ENCODE measurements at places on chromosomes 12 and 14.

DNA sequence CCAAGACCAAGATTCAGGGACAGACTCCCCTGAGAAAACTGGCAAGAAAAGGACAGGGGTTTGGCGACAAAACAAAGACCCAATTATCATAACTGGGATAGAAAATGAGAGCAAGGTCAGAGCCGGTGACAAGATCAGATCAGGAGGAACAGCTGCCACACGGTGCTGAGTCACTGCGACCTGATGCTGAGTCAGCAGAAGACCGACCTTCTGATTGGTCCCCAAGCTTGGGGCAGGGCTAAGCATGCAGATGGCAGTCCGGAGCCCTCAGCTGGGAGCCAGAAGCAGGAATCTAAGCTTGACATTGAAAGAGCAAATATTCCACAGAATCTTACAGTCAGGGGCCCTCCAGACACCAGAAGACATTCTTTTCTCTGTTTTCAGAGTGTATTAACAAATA is 19.1 kb upstream of the ARMH4 start:
- no peak for DNase-seq

DNA sequence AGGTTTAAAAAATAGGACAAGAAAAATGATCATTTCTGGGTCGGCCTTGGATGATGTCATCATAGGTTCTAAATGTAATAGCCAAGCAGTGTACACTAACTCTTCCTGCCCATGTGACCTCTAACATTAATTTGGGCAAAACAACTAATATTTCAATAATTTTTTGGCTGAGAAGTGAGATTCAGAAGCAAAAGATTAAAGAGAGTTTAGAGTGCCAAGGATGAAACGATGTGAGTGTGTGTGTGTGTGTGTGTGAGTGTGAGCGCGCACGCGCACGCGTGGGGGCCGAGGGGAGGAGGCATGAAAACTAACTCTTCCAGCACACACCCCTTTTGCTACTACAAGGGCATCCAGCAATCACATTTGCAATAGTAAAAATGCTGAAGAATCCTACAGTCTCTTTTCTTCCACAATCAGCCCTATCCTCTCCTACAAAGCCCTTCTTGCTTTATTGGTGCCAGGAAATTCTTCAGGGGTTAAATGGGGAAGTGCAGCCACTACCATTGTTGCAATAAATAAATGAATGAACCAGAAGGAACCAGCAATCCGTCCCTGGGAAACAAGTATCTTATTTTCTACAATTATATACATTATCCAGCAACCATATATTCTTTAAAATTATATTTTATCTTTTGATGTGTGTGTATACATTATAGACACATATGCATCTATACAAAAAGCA is 52.9 kb downstream of the PEBP1 start:
- DNase-seq: peak; percentile 63

GRCh38 chr14:105817971-105818711 is 291.8 kb downstream of the TMEM121 start:
- no peak for DNase-seq

DNA sequence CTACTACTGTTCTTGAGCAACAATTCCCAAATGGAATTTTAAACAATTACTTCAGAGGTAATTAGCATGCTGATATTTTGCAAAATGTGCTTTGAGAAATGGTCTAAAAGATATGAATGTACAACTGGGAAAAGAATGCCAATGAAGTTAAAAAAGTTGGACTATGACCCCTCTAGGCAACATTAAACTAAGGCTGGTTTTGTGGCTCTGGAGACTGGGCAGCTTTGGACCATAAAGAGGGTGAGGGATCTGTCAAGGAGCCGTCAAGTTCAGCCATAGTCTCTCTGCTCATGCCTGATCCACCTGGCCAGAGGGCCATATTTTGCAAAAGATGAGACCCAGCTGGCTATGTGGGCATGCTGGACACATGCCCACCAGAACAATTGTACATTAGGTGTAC is 38.8 kb downstream of the CMAS start:
- DNase-seq: no peak

DNA sequence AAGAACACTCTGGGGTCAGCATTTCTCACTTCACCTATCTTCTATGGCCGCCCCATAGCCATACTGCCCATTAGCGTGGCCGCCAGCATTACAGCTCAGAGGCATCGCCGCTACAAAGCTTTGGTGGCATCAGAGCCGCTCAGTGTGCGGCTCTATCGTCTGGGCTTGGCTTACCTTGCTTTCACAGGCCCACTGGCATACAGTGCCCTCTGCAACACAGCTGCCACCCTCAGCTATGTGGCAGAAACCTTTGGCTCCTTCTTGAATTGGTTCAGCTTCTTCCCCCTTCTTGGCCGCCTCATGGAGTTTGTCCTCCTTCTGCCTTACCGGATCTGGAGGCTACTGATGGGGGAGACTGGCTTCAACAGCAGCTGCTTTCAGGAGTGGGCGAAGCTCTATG is 2.6 kb downstream of the DNAJC22 start:
- no peak for DNase-seq

- DNase-seq: no peak
Observed at GRCh38 chr12:53378724-53379388, 1.1 kb upstream of the SP1 start.

DNA sequence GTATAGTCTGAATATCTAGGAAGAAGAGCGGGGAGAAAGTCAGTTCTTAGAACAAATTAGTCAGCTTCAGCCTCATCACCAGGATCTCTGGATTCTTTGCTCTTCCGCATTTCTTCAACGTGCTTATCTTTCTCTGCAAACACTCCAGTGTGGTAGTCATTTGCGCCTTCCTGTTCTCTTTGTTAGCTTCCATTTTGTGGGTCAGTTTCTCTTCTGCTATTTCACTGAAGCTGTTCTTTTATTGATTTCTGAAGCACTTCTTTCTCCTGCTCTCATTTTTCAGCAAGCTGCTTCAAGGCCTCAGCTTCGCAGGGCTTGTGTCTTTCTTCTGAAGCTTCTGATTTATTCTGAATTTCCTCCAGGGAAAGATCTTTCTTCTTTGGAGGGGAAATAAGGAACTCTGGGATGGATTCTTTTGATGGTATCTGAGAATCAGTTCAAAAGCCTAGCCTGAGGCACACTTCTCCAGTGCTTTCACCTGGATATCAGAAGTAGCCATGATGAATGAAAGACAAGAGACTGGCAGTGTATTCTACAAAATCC is 13.5 kb downstream of the AMN1 start:
- no peak for DNase-seq

- peak; percentile 8 for DNase-seq
Observed at GRCh38 chr12:44015333-44015941, 179.6 kb downstream of the TMEM117 start.

GRCh38 chr12:88893801-88894200 is 313.5 kb upstream of the KITLG start:
- DNase-seq: no peak

- peak; percentile 47 for DNase-seq
Observed at GRCh38 chr12:121576851-121577391, 3.9 kb downstream of the KDM2B start.

GRCh38 chr12:5494343-5494742 is 62.4 kb downstream of the NTF3 start:
- DNase-seq: no peak

GRCh38 chr12:106248846-106249371 is 1.1 kb upstream of the CKAP4 start:
- no peak for DNase-seq

GRCh38 chr12:130770413-130771028 is 54.4 kb upstream of the RIMBP2 start:
- no peak for DNase-seq

GRCh38 chr14:24149302-24149969 is 2.1 kb downstream of the RNF31 start:
- DNase-seq: no peak

DNA sequence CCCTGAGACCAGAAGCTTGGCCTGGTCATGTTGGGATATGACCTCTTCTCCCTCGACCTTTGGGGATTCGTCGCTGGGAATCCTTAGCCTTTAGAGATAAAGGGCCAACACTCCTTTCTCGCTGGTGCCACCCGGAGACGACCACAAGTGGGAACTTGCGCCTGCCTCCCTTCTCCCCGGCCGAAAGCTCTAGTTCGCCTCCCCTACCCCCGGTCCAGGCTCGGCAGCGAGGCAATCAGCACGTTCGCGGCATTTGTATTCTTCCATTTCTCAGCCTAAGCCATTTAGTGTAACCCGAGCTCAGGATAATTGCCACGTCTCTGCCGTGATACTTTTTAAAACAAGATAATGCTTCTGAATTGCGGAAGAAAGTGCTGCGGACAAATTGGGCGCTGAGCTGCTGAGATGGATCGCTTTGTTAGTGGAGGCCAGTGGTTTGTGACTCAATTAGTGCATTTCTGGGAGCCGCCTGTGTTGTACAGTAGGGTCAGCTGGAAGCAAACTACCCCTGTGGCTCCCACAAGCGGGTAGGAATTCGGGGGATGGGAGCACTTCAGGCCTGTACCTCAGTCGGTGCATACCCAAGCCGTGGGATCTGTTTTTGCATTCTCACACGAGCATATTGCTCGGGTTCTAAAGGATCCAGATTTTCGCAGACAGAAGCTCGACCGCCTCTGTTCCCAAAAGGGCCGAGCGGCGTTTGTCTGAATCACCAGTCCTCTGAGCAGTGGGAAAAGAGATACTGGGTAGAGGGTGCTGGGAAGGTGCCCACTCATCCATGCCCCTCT is 6.8 kb upstream of the SIX1 start:
- peak; percentile 68 for DNase-seq

GRCh38 chr12:58883576-58884334 is 36.5 kb downstream of the LRIG3 start:
- no peak for DNase-seq

DNA sequence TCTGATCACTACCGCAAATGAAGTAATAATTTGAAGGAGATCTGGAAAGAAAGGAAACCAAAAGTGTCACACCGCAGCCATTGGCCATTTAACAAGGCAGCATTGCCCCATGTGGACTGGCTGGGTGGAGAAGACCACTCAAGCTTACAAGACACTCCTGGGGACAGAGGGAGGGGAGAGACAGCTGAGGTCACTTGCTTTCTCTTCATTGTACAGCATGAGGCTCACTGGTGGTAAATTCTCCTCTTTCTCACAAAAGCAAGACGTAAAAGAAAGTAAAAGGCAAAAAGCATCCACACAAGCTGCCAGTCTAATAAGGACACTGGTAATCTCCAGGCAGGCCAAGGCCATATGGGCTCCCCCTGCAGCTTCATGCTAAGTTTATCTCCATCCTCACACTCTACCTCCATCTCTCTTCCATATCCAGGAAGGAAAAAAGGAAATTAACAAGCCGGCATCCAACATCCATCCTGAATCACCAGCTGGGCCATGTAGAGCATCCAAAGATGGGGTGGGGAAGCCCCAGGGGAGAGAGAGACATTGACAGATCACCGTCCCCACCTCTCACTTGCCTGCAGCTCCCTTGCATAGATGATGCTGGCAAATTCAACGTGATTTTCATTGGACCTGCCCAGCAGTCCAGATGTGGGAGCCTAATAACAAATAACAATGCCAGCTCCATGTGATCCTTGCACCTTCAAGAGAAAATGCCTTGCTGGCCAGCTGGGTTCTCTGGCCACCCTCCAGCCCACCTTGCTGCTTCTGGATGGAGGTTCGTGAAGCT is 100.6 kb downstream of the DPF3 start:
- DNase-seq: no peak

DNA sequence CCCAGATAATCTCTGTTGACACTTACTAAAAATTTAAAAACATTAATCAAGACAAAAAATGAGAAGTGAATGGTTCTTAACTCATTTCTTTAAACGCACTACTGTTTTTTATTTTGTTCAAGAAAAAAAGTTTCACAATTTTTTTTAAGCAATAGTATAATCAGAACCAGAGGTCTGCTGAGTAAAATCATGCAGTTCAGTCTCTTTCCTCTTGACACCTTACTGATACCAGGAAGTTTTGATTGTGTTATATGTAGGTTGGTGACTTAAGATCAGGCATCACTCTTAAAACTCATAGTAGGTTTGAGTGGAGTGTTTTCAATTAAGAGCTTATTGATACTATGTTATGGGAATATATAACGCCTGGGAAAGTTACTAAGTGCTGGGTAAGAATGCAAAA is 121.4 kb downstream of the TRMT5 start:
- DNase-seq: no peak

- no peak for DNase-seq
Observed at GRCh38 chr12:25500651-25501050, 52.4 kb downstream of the LMNTD1 start.

DNA sequence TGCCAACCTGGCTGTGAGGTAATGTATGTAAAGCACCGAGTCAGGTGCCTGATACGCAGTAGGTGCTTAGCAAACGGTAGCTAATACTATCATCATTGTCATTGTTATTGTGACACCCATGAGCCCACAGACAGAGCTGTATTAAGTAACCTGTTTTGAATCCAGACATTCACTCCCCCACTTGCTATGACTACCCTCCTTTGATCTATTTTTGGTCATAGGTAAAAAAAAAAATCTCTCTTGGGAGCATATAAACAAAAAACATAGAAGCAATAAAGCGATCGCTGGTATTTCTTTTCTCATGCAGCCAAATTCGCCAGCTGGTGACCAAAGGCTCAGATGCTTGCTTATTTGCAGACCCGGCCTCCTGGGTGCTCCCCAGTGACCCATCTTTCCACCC is 330.2 kb downstream of the DPF3 start:
- DNase-seq: no peak

Measured in right kidney (tissue), 9 donors.